ENCODE measurements at places on chromosomes 2 and 18. TPM values are rescaled to one million over a fixed set of nuclear protein-coding genes. Genes with fewer than 3 reads are reported as not detected.

The UPP2 gene
- total RNA-seq, result not detected

The CENPA gene
- total RNA-seq, result 54.6 TPM

The IL1RL2 gene
- not detected for total RNA-seq

The DAW1 gene
- total RNA-seq, result 1.7 TPM

The SH3RF3 gene
- total RNA-seq, result 0.40 TPM

The SCN1A gene
- total RNA-seq, result not detected

The MERTK gene
- 2.1 TPM for total RNA-seq

The MYCN gene
- not detected for total RNA-seq

The AFF3 gene
- 0.06 TPM for total RNA-seq

The GATA6 gene
- 2.2 TPM for total RNA-seq

The MYO3B gene
- total RNA-seq, result not detected

The NEMP2 gene
- total RNA-seq, result 5.7 TPM

The GKN2 gene
- total RNA-seq, result 3.7 TPM

The NT5C1B gene
- not detected for total RNA-seq

The BOLL gene
- not detected for total RNA-seq

The PROKR1 gene
- not detected for total RNA-seq

The FAM228A gene
- not detected for total RNA-seq

The SLC5A6 gene
- total RNA-seq, result 82.2 TPM

The LOXL3 gene
- 0.40 TPM for total RNA-seq

The BCL11A gene
- 0.04 TPM for total RNA-seq

The OTOS gene
- total RNA-seq, result not detected

The ARHGAP15 gene
- total RNA-seq, result not detected

All from A549 treated with DMSO at 1 μM for 4 hours (cell line).